BE2C (cell line): ENCODE measurements at places on chromosomes 3 and 15.

DNA sequence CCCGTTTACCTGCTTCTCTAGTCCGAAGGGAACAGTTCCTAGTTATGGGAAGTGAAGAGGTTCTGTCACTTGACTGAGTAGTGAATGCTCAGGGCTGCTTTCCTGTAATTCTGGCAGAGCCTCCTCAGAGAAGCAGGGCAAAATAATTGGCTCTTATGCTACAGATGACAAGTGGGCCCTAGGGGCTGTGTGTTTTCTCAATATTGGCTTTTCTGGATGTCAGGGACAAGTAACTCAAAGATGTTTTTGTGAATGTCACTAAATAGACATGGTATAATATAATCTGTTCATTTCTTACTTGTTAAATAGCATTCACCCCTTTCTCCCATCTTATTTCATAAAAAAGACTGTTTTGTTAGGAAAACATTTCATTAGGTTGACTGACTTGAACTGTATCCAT is 40.1 kb downstream of the SGO1 start:
- no peak for DNase-seq

DNA sequence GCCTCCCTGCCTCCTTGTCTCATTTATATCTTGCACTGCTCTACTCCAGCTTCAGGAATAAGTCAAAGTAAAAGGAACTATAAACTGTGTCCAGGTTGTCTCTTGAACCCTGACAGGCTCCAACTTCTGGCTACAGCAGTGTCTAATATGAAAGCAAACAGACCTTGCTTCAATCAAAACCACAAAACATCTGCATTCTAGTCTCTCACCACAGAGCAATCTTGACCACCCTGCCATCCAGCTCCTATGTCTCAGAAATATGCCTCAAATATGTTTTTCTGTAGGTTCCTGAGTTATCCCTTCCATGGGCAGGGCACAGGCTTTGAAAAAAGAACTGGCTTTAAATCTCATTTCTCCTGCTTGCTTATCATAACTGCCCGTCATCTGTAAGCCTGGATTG is 13.0 kb upstream of the RAMAC start:
- no peak for DNase-seq

DNA sequence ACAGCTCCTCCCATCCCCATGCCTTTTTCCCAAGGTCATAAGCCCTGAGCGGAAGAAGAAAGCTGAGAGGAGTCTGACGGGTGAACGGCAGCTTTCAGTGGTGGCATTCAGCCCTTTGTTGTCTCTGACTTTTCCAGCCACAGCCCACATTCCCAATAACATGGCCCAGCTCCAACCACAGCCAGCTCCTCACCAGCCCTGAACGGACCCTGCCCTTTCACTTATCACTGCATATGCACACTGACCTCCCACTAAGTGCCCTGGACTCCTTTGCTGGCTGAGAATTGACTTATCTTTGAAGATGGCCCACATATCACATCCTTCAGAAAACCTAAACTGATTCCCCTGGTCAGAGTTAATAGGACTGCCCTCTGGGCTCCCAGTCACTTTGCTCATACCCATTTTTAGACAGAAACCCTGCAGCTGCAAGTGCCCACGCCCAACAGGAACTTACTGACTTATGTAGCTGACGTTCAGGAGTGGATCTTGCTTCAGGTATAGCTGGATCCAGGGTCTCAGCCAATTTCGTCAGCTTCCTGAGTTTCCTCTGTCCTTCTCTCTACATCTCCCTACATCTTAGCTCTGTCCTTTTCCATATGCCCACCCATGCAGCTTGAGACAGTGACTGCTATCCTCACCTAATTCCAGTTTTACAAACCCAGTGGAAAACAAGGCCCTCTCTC is 348.5 kb upstream of the PROK2 start:
- no peak for DNase-seq

GRCh38 chr15:30816430-30816829 is 87.3 kb upstream of the FAN1 start:
- no peak for DNase-seq

DNA sequence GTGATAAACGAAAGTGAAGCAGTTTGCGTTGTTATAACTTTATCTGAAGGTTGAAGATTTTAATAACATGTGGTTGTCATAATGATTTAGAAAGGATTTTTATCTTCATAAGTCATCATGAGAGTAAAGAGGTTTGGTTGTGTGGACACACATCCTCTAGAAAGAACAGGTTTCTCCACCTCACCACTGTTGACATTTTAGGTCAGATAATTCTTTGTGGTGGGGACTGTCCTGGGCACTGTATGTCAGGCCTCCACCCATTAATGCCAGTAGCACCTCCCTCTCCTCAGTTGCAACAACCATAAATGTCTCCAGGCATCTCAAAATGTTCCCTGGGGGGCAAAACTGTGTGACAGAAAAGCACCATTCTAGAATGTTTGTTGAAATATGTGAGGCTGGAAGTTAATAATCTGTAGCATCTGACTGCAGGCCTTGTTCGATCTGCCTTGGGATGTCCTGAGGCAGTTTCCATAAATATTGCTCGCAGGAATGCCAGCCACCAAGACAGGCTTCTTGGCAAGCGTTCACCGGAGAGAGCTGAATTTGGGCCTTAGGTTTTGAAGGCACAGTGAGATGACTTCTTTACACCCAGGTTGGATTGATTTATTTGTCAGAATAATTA is 100.1 kb downstream of the ADAMTSL3 start:
- no peak for DNase-seq

GRCh38 chr15:78210349-78210717 is 24.0 kb downstream of the ACSBG1 start:
- DNase-seq: no peak

DNA sequence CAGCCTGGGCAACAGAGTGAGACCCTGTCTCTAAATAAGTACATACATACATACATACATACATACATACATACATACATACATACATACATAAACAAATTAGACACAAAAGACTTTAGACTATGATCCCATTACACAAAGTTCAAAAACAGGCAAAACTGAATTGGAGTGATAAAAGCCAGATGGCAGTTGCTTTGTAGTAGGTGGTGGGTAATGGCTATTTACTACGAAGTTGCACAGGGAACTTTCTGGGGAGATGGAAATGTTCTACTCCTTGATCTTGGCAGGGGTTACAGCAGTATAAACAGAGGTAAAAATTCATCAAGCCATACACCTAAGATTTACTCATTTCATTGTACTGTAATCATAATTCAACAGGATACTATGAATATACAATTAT is 63.7 kb upstream of the HRH1 start:
- DNase-seq: no peak
